Gastroesophageal sphincter (tissue), 4 donors: ENCODE measurements at places on chromosomes 12 and 14. TPM values are rescaled to one million over a fixed set of nuclear protein-coding genes. Genes with fewer than 3 reads are reported as not detected.

- no peak for ATAC-seq
These were observed 609.7 kb downstream of the SLC16A7 start for GRCh38 chr12:60205500-60205899.

Gene HPD
- not detected for total RNA-seq

Gene ABCC9
- 73.5 TPM for total RNA-seq

GRCh38 chr14:103767336-103767894, 51.8 kb downstream of the ZFYVE21 start:
- ATAC-seq: no peak

- ATAC-seq: no peak
These were observed 63.6 kb downstream of the TMEM30B start for GRCh38 chr14:61217516-61217915.

Gene KRT73
- total RNA-seq: not detected

- no peak for ATAC-seq
These were observed 8.7 kb upstream of the TESPA1 start for GRCh38 chr12:54993181-54993835.

GRCh38 chr12:100553936-100554335, 19.5 kb upstream of the GAS2L3 start:
- no peak for ATAC-seq
